NCI-H1930 (cell line): ENCODE measurements at places on chromosomes 6 and 20.

DNA sequence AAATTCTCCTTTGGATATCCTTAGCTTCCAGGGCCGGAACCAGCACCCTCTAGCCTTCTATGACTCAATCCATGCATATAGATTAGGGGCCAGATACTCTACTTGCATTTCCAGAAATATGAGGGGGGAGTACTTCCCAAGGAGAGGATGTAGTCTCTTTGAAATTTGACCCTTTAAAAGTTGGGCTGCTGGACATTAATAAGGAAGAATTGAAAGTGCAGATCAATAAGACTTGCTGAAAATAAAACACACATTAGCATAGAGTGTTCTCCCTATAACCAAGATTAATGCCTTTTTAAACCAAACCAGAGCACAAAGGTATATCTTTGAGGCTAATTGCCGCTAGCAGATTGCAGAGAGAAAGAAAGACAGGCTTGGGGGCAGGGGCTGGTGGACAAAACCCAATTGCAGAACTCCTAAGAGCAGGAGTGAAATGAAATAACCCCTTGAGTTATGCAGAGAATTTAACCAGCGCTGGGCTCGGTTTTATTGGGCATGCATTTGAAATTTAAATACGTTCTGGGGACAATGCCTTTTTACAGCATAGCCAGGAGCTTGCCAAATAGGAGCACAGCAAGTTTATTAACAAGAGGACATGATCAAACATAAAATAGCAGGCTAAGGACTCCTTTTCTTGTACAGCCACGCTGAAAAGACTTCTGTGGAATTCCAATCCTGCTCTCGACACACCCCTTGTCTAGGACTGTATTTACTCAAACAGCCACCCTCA, 108.2 kb upstream of the SALL4 start:
- no peak for DNase-seq

DNA sequence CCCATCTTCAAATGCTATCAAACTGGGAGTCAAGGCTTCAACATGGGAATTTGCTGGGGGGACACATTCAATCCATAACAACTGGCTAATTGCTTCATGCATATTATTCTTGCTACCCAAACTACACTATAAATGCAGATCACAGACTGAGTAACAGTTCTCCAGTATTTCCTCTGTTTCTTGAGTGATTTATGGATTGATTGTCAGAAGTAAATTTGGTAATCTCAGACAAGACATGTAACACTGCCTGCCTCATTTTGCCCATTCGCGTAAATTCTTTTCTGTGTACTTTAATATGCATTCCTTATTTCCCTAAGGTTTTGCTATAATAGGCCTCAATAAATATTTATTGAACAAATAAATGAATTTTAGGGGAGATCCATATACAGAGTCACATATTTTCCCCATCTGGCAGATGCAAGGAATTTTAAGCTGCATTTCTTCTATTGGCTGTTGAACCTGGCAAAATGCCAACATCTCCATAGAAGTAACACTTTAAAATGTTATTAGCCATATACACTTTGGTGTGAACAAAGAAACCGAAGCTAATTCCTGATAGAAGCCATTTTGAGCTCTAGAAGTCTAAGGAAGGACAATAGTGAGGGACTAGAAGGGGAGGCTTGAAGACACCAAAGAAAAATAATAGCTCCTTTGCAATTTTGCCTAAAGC, 98.2 kb downstream of the QRSL1 start:
- DNase-seq: no peak

- no peak for DNase-seq
Measured at GRCh38 chr6:108760126-108761050, 87.8 kb upstream of the ARMC2 start.

DNA sequence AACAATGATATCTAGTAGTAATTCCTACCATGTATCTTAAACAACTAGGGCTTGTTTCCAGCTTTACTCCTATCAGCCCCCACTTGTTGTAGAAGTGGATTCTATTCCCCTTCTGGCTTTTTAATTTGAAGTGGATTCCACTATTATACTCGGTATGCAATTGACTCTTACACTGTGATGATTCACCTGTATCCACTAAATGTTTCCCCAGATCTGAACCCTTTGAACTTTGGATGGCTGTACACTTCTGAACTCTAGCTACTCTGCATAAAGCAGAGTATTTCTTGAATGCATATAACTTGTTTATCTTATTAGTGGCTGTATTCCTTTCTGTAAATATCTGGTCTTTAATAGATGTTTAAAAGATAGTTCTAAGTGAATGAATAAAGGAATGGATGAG, 538.4 kb upstream of the NRSN1 start:
- no peak for DNase-seq
